RKO (cell line): ENCODE measurements at places on chromosomes 16 and 17.
A peak's percentile ranks its signal among the peaks of the same experiment; 100 is the strongest.

- DNase-seq = no peak
These were observed 11.2 kb upstream of the EEF2K start for GRCh38 chr16:22194707-22195444.

GRCh38 chr16:57009643-57010170 is 20.4 kb downstream of the NLRC5 start:
- no peak for DNase-seq

DNA sequence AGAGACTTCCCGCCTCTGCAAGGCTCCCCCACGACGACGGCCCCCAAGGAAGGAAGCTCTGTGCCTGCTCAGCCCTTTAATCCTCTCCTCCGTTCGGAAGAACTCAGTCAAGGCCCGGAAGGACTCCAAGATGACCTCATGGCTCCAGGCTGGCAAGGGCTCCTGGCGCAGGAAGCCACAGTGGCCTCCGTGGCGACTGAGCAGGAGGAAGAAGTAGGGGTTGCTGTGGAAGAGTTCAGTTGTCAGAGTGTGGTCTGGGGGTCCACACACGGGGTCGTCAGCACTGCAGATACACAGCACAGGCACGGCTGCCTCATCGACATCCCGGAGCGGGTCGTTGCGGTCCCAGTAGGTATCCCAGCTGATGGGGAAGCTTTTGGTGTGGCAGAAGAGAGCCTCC is 4.2 kb downstream of the ABHD15 start:
- DNase-seq = no peak

- no peak for DNase-seq
These were observed 17.8 kb downstream of the CDH16 start for GRCh38 chr16:66900721-66901441.

DNA sequence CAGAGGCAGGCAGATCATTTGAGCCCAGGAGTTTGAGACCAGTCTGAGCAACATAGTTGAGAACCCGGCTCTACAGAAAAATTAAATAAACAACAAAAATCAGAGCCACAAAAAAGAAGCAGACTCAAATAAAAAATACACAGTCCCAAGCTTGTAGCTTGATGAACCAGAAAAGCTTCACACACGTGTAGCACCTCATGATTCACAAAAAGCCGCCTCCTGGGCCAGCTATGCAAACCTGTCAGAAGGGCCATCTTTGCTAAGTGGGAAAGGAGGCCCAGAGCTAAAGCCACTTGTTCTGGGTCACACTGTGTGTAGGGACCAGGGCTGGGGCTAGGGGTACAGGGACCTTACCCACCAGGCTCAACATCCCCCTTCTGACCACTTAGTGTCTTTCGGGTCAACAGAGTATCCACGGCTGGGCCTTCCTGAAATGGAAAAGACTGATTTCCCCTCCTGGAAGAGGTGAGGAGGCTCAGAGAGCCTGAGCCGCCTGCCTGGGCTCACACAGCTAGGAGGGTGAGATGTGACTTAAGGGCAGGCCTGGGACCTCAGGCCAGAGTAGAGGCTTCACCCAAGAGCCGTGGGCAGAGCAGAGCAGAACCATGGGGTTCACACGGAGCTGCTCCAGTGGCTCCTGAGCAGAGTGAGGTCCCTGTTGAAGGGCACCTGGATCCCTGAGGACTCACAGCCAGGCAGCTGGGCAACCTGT is 269.6 kb downstream of the PARN start:
- no peak for DNase-seq

DNA sequence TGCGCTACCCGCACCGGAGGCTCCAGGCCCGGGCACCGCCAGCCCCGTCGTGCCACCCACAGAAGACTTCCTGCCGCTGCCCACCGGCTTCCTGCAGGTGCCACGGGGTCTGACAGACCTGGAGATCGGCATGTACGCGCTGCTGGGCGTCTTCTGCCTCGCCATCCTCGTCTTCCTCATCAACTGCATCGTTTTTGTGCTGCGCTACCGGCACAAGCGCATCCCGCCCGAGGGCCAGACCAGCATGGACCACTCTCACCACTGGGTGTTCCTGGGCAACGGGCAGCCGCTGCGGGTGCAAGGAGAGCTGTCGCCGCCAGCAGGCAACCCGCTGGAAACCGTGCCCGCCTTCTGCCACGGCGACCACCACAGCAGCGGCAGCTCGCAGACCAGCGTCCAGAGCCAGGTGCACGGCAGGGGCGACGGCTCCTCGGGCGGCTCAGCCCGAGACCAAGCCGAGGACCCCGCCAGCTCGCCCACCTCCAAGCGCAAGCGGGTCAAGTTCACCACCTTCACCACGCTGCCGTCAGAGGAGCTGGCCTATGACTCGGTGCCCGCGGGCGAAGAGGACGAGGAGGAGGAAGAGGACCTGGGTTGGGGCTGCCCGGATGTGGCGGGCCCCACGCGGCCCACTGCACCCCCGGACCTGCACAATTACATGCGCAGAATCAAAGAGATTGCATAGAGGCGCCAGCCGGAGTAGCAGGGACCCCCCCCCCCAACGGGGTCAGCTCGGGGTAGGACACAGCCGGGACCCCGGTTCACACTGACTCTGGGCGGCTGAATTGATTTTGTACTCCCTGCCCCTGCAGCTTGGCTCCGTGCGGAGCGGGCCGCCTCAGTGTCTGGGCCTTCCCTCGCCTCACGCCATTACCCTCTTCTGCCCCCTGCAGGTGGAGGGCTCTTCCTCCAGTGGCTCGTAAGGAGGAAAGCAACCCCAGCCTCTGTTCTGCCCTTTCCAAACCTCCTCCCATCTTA is 58.5 kb downstream of the TMEM132E start:
- DNase-seq = peak; percentile 45

- DNase-seq = no peak
These were observed 66.3 kb downstream of the LITAF start for GRCh38 chr16:11520442-11520841.

DNA sequence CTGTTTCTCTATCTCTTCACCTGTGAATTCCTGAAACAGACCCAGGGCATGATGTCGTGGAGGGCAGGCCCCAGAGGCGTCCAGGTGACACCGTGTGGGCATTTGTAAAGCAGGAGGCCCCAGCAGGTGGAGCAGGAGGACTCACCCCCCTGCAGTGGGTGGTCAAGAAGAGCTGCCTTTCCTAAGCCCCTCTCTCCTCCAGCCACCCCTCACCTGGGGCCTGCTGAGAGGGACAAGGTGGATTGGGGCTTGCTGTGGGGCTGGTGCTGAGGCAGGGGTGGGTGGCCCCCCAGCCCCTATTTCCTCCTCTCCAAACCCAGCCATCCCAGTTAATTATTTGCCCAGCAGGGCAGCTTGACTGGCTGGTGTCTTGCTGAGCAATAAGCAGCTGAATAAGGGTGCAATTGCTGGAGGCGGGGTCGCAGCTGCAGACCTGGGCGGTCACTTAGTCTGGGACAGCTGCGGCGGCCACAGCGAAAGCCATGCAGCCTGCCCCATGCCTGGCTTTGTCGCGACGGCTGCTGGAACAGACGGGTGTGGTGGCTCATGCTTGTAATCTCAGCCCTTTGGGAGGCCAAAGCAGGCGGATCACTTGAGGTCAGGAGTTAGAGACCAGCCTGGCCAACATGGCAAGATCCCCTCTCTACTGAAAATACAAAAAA is 56.4 kb downstream of the JPH3 start:
- DNase-seq = no peak

- no peak for DNase-seq
These were observed 2.6 kb upstream of the FDXR start for GRCh38 chr17:74875155-74875976.

DNA sequence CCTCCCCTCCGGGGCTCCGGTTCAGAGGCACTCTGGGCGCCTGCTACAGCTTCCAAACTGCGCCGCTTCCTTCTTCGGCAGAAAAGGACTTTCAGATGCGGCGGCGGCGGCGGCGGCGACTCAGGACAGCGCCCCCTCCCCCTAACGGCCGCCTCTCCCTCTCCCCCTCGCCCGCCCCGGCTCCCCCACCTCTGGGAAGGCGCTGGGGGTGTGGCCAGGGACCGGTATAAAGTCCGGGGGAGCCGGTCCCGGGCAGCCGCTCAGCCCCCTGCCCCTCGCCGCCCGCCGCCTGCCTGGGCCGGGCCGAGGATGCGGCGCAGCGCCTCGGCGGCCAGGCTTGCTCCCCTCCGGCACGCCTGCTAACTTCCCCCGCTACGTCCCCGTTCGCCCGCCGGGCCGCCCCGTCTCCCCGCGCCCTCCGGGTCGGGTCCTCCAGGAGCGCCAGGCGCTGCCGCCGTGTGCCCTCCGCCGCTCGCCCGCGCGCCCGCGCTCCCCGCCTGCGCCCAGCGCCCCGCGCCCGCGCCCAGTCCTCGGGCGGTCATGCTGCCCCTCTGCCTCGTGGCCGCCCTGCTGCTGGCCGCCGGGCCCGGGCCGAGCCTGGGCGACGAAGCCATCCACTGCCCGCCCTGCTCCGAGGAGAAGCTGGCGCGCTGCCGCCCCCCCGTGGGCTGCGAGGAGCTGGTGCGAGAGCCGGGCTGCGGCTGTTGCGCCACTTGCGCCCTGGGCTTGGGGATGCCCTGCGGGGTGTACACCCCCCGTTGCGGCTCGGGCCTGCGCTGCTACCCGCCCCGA is at the start of gene IGFBP4:
TSS of gene IGFBP4 (plus strand) at position 255 of the 792 bp plus-strand sequence. CDS start at position 541, 286 bp downstream.
- DNase-seq = no peak

DNA sequence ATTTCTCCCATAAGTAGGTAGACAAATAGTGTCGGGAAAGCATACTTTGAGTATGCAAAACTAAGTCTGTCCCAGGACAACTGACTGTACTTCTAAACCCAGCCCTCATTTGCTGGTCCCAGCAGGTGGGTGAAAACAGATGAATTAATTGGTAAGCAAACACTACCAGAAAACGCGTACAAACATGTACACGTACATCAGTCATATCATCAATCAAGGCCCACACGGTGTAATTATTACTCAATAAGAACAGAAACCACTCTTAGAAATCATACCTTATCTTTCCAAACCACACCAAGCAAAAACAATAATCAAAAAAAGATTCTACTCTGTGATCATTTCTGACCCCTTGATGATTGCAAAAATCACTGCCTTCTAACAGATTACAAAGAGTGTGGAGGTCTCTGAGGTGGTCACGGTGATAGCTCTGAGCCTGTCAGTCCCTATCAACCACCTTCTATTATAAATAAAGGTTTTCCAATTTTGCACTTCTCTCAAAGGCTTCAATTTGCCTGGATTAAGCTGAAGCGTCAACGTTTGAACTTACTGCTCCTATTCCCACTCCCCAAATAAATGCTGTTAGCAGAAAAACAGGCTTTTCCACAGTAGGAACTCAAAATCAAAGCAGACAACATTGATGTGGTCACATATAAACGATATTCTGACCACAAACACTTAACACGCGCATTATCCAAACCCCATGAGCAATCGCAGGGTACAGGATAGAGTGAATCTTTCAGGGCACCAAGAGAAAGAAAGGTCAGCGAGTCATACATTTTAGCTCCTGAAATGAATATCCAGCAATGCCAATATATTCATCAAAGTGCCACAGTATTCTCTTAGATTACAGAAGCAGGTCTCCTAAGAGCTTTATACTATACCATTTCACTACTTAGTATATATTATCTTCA is 211.9 kb downstream of the STX8 start:
- DNase-seq = no peak

- peak; percentile 17 for DNase-seq
These were observed 18.9 kb upstream of the P2RX1 start for GRCh38 chr17:3935140-3935542.

- DNase-seq = no peak
These were observed 316.1 kb upstream of the IRX3 start for GRCh38 chr16:54602666-54603065.

DNA sequence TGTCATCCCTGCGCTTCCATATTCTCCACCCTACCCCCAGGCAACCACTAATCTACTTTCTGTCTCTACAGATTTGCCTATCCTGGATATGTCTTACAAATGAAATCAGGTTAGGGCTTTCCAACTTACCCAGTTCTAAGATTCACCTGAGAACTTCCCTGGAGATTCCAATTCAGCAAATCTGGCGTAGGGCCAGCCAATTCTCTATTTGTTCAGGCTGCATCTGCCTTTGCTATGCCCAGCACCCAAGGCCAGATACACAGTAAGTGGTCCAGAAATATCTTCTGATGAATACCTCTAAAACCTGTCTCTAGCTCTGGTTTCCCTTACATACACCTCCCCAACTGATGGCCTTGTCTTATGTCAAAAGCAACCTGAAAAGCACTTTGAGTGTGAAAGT is 10.4 kb upstream of the CTCF start:
- no peak for DNase-seq

DNA sequence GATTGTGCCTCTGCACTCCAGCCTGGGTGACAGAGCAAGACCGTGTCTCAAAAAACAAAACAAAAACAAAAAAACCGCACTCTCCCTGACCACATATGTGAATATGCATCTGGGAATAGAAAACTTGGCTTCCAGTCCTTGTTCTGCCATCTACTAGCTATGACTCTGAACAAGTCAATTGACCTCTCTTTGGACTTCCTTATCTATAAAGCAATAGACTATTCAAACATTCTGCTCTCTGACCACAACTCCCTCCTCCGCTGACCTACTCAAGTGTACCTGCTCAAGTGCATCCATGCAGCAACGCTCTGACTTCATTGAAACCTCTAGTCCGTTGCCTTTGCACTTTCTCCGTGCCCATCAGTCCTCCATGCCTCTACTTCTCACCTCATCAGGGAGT is 52.6 kb upstream of the KDM6B start:
- no peak for DNase-seq

GRCh38 chr17:44331249-44331760 is 6.7 kb upstream of the SLC25A39 start:
- peak; percentile 78 for DNase-seq

DNA sequence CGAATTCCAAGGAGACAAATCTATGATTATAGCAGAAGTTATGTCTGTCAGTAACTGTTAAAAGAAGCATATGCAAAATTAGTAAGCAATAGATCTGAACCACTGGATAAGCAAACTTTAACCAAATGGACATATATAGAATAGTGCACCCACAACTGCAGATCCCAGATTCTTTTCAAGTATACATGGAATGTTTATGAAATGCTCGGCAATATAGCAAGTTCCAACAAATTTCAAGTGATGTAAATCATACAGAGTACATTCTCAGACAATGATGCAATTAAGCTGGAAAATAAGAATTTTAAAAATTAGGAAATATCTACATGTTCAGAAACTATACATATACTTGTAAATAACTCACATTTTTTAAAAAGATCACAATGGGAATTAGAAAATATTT is 8.4 kb upstream of the HELZ start:
- DNase-seq = no peak

GRCh38 chr17:9410737-9411136 is 164.9 kb downstream of the STX8 start:
- DNase-seq = no peak
